ENCODE measurements at places on chromosomes 2 and 18. TPM values are rescaled to one million over a fixed set of nuclear protein-coding genes. Genes with fewer than 3 reads are reported as not detected.

The OTOS gene
- total RNA-seq = not detected

The PTPRN gene
- total RNA-seq = not detected

The FAM237A gene
- not detected for total RNA-seq

The NABP1 gene
- 89.8 TPM for total RNA-seq

The EVX2 gene
- total RNA-seq = not detected

The MDH1B gene
- 0.34 TPM for total RNA-seq

The ALPI gene
- total RNA-seq = 4.4 TPM

The FBXO15 gene
- 0.29 TPM for total RNA-seq

The CPLX4 gene
- total RNA-seq = not detected

The VIT gene
- total RNA-seq = 1.2 TPM

The ACOXL gene
- total RNA-seq = 2.9 TPM

The GIGYF2 gene
- total RNA-seq = 39.0 TPM

The CHRND gene
- total RNA-seq = not detected

The SERPINB10 gene
- not detected for total RNA-seq

DNA sequence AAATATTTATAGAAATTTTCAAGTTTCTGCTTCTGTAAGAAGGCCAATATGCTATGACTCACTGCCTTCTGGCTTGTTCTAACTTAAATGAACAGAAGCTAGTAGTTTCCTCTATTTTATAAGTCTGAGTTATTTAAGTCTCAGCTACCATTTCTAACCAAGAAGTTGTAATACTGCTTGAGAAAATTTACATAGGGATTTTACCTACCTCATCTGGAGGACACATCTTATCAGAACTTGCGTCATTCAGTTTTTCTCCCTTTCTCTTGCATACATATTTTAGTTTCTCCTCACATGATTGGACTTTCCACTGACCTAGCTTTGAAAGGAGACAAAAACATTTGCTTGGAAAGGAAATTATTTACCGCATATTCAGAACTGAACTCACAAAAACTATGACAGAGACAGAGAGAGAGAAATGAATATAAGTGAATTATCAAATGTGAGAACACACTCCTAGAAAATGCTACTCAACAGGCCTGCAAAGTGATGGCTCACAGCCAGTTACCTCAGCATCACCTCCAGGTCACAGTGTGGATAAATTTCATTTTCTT lies 81.1 kb upstream of the CD302 start:
- DNase-seq = no peak

GRCh38 chr2:161170958-161171932 lies 11.0 kb downstream of the TANK start:
- DNase-seq = no peak

GRCh38 chr2:151638191-151638933 lies 95.9 kb downstream of the NEB start:
- peak; percentile 55 for DNase-seq

GRCh38 chr2:65999796-66000195 lies 435.1 kb upstream of the MEIS1 start:
- no peak for DNase-seq

DNA sequence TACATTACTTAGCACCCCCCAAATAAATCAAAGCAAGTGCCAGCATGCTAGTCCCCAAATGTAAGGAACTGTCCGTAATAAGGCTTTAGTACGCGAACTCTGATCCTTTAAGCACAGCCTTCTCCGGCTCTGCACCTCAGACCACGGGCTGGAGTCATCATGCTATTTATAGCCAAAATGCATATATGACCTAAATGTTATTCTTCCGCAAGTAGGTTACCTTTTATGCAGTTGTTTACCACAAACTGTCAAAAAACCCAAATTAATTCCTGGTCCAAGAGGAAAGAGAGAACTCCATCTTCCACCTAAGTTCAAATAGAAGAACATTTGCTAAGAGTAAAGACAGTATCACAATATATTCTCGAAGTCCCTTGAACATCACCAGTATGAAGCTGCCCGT lies 42.7 kb downstream of the ZNF516 start:
- no peak for DNase-seq

GRCh38 chr2:171531291-171531690 lies 9.0 kb downstream of the CYBRD1 start:
- no peak for DNase-seq

- no peak for DNase-seq
Observed at GRCh38 chr2:194332799-194333490, 1324.1 kb upstream of the SLC39A10 start.

DNA sequence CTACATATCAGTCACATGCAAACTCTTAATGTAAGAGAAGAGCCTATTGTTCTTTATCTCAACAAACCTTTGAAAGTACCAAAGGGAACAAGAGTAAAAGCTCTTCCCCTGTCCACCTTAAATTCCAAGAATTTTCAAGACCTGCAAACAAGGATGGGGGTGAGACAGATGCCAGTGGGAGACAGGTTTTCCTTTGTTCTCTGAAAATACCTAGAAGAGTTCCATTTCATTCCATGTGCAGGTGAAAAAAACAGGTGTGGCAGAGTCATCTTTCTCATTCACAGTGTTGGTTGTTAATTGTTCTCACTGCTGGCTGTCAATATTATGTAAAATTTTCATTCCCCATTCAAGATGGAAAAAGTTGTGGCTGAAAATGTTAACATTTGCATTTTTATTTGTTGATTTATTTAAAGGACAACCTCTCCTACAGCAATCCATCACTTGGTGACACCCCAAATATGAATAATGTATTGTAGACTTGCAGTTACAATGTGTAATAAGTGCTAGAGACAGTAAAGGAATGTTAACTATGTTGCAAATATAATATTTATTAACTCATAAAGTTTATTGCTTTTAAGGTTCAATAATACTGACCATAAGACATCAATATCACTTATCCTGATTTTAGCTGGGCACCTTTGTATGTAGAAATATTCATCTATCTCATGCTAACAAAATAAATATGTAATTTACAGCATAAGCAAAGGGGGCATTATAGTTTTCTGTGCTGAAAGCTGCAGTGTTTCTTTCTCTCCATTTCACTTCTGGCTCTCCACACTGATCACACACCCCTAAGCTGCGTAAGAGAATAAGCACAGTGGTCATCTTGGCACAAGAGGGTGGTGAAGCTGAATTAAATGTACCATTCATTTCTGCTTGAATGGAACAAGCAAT lies 347.0 kb downstream of the KIAA1328 start:
- DNase-seq = peak; percentile 28

GRCh38 chr2:1527153-1527992 lies 114.1 kb downstream of the TPO start:
- DNase-seq = no peak

- no peak for DNase-seq
Observed at GRCh38 chr2:3703757-3704355, 481 bp downstream of the DCDC2C start.

- no peak for DNase-seq
Observed at GRCh38 chr18:12401881-12402280, 5.8 kb upstream of the PRELID3A start.

DNA sequence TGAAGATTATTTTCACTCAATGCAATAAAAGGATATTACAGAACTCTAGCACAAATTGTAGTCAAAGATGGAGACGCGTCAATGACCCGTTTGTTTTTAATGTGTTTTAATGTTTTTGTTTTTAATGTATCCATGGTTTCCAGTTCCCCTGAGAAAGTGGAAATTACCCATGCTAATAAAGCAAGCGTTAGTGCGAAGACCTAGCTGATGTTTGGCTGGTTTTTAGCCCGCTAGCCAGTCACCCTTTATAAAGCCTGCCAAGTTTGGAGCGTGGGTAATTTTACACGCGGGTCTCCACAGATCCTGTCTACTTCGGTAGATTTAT lies 430 bp upstream of the CHMP1B start:
- DNase-seq = no peak

- DNase-seq = no peak
Observed at GRCh38 chr18:78975292-78975691, 4.3 kb upstream of the SALL3 start.

DNA sequence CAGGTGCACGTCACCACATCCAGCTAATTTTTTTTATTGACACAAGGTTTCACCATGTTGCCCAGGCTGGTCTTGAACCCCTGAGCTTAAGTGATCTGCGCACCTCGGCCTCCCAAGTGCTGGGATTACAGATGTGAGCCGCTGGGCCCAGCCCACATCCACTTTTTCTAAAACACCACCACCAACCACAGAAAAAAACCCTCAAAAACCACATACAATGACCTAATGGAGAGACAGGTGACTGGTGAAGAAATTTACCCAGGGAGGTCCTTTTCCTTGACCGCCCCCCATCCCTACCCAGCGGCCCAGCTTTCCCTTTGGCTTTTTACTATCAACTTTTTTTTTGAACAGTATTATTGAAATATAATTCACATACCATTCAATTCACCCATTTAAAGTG lies 47.9 kb downstream of the CACNB4 start:
- no peak for DNase-seq

- no peak for DNase-seq
Observed at GRCh38 chr2:214578442-214578841, 167.6 kb downstream of the VWC2L start.

- no peak for DNase-seq
Observed at GRCh38 chr18:25141399-25141798, 210.6 kb downstream of the ZNF521 start.

DNA sequence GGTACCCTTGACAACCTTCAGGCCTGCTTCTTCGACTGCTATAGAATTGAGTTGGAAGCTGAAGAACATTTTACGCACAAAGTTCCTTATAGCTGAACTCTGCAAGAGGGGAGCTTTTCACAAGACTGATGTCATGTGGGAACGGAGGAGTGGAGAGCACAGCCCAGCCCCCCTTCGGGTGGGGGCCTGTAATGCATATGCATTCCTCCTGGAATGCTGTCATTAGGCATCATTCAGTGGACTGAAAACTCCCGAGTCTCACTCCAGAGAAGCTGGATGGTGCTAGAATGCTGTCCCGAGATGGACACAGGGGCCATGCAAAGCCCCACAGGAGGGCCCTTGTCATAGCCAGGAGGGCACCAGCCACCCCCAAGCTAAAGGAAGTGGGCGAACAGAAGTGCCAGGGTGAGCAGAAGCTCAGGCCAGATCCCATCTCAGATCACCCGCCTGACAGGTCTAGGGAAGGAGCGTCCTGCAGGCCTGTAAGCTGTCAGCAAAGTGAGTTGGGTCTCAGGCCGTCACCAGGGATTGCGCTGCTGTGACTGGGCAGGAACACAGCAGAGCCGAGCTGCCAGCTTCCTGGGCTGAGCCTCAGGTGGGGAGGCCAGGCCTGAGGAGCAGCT lies 43.8 kb upstream of the RBM44 start:
- no peak for DNase-seq

GRCh38 chr18:63316612-63317555 lies 2.7 kb downstream of the BCL2 start:
- no peak for DNase-seq
